ENCODE measurements at places on chromosomes 4 and X. TPM values are rescaled to one million over a fixed set of nuclear protein-coding genes. Genes with fewer than 3 reads are reported as not detected.

TDO2 gene
- total RNA-seq, result 3.0 TPM

DTHD1 gene
- 0.55 TPM for total RNA-seq

CXXC4 gene
- total RNA-seq, result 0.61 TPM

BEX4 gene
- 36.1 TPM for total RNA-seq

HTR2C gene
- not detected for total RNA-seq

TMEM31 gene
- total RNA-seq, result not detected

SSX4B gene
- total RNA-seq, result not detected

GRPR gene
- total RNA-seq, result not detected

GRIA3 gene
- not detected for total RNA-seq

LUZP4 gene
- total RNA-seq, result not detected

CSN1S1 gene
- total RNA-seq, result not detected

ARMCX4 gene
- total RNA-seq, result 13.1 TPM

RPS6KA3 gene
- 70.5 TPM for total RNA-seq

CPLX1 gene
- total RNA-seq, result 5.2 TPM

PPARGC1A gene
- total RNA-seq, result 14.2 TPM

VCX3A gene
- total RNA-seq, result not detected

LGI2 gene
- total RNA-seq, result 0.84 TPM

PABPC1L2B gene
- not detected for total RNA-seq

TEC gene
- total RNA-seq, result 7.7 TPM

ADH6 gene
- 0.61 TPM for total RNA-seq

NALF2 gene
- total RNA-seq, result not detected

XPNPEP2 gene
- 0.93 TPM for total RNA-seq

DRD5 gene
- not detected for total RNA-seq

TRAM1L1 gene
- 0.96 TPM for total RNA-seq

SRPX gene
- total RNA-seq, result 56.7 TPM

Data from upper lobe of right lung (tissue), 1 donor.